Osteoblast (primary cell): ENCODE measurements at places on chromosomes 3 and 15. TPM values are rescaled to one million over a fixed set of nuclear protein-coding genes. Genes with fewer than 3 reads are reported as not detected.

Gene EPHA6
- total RNA-seq = not detected in 2 replicates

DNA sequence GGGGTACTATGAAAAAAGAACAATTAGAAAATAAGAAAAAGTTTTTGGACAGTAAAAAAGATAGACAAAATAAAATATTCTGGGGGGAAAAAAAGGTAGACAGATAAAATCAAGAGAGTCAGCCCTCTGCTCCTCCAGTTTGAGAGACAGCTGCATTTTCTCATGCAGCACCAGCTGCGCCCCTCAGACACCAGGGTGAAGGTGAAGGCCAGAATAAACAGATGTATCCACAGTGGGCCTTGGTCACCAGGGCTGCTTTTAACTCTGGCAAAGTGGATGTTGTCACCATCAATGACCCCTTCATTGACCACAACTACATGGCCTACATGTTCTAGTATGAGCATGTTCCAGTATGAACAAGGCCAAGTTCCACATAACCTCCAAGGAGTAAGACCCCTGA lies 13.9 kb upstream of the RNF7 start:
- no peak for DNase-seq
- no peaks in the 10 kb centered on the region for H3K27me3 ChIP-seq
- H3K4me1 ChIP-seq = peaks cover 3% of the 10 kb centered on the region
- no peak overlapping the region for H3K4me3 ChIP-seq
- no peaks in the 10 kb centered on the region for H3K36me3 ChIP-seq
- no peak overlapping the region for H3K27ac ChIP-seq

- peaks cover 54% of the 10 kb centered on the region for H3K27me3 ChIP-seq
- peak; percentile 10 for DNase-seq
- H3K36me3 ChIP-seq = no peaks in the 10 kb centered on the region
- no peak overlapping the region for H3K27ac ChIP-seq
Observed at GRCh38 chr15:73053398-73053723, 1.1 kb downstream of the NEO1 start.

Gene CMTM8
- total RNA-seq = 1.4 and 4.4 TPM in 2 replicates

Gene C2CD4B
- total RNA-seq = not detected in 2 replicates

- no peaks in the 10 kb centered on the region for H3K4me1 ChIP-seq
- no peak overlapping the region for H3K4me3 ChIP-seq
- no peak overlapping the region for H3K27ac ChIP-seq
- H3K27me3 ChIP-seq = no peaks in the 10 kb centered on the region
- no peaks in the 10 kb centered on the region for H3K36me3 ChIP-seq
- DNase-seq = no peak
Observed at GRCh38 chr15:67720556-67721175, 104.6 kb upstream of the SKOR1 start.

Gene TTLL13
- under 0.01 TPM in 2 replicates for total RNA-seq

Gene PLS1
- 0.88 and 1.1 TPM in 2 replicates for total RNA-seq

Gene GRAMD2A
- total RNA-seq = not detected in 2 replicates

DNA sequence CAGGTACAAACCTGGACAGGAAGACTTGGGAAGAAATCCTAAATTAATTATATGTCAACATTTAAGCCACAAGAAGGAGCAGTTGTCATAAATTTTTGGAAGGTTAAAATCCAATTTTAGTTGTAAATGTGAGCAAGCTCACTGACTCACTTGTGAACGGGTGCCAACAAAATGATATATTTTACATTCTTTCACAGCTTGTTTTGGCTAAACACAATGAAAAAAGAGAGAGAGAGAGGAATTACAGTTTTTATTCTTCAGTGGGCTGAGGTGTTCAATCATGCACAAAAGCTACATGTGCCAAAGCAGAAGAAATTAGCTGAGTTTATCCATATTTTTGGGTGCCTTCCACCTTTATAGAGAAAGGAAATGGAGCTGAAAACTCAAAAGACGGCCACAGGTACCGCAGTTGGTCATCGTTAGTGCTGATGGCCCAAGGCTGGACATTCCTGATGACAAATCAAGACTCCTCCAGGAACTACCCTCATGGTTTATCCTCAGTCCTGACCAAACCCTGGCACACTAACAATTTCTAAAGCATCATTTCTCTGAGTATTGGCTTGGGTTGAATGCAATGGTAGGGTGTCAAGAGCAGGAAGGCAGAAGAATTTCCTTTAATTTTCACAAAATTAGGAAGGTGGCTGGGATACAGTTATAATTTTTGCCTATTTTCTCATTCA lies 37.6 kb upstream of the WNT5A start:
- H3K27ac ChIP-seq = no peak overlapping the region
- peak; percentile 90 for DNase-seq
- no peak overlapping the region for H3K4me3 ChIP-seq
- H3K4me1 ChIP-seq = peaks cover 23% of the 10 kb centered on the region
- H3K27me3 ChIP-seq = peaks cover 4% of the 10 kb centered on the region

Gene NR2E3
- total RNA-seq = under 0.01 TPM in 2 replicates

Gene TRAK1
- 60.4 and 65.7 TPM in 2 replicates for total RNA-seq

DNA sequence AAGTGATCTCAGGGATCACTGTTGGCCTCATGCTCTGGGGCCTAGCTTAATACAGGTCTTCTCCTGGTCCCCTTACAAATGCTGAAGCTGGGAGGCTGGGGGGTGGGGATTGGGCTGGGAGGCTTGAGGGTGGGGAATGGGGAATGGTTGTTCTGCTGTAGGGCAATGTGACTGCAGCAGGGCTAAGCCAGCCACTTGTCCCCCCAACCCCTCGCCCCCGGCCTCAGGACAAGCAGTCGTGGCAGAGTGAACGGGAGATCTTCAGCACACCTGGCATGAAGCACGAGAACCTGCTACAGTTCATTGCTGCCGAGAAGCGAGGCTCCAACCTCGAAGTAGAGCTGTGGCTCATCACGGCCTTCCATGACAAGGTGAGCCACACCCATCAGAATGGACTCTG lies 17.2 kb upstream of the EXOG start:
- H3K4me3 ChIP-seq = no peak overlapping the region
- no peak overlapping the region for H3K27ac ChIP-seq
- no peak for DNase-seq
- peaks cover 2% of the 10 kb centered on the region for H3K36me3 ChIP-seq
- H3K27me3 ChIP-seq = no peaks in the 10 kb centered on the region
- H3K4me1 ChIP-seq = no peaks in the 10 kb centered on the region

Gene SI
- total RNA-seq = not detected in 2 replicates

GRCh38 chr15:92884436-92885223 lies 15.5 kb upstream of the CHD2 start:
- peak; percentile 84 for DNase-seq
- peaks cover 32% of the 10 kb centered on the region for H3K36me3 ChIP-seq
- peak overlapping the region; percentile 90 for H3K27ac ChIP-seq
- H3K4me3 ChIP-seq = peak overlapping the region; percentile 93
- H3K4me1 ChIP-seq = peaks cover 37% of the 10 kb centered on the region

Gene CCDC80
- total RNA-seq = 564 and 657 TPM in 2 replicates

GRCh38 chr3:123741041-123741511 lies 143.1 kb downstream of the MYLK start:
- no peak overlapping the region for H3K4me3 ChIP-seq
- H3K27me3 ChIP-seq = no peaks in the 10 kb centered on the region
- H3K4me1 ChIP-seq = peaks cover 33% of the 10 kb centered on the region
- DNase-seq = no peak
- H3K27ac ChIP-seq = peak overlapping the region; percentile 80
- H3K36me3 ChIP-seq = peaks cover 24% of the 10 kb centered on the region

Gene CHL1
- 3.6 and 10.3 TPM in 2 replicates for total RNA-seq

DNA sequence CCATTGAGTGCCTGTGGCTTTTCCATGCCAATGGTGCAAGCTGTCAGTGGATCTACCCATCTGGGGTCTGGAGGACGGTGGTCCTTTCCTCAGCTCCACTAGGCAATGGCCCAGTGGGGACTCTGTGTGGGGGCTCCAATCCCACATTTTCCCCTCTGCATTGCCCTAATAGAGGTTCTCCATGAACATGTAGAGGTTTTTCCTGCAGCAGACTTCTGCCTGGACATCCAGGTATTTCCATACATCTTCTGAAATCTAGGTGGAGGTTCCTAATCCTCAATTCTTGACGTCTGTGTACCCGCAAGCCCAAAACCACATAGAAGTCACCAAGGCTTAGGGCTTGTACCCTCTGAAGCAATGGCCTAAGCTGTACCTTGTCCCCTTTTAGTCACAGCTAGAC lies 703.1 kb downstream of the MCTP2 start:
- DNase-seq = no peak
- no peaks in the 10 kb centered on the region for H3K36me3 ChIP-seq
- H3K4me1 ChIP-seq = no peaks in the 10 kb centered on the region
- H3K4me3 ChIP-seq = no peak overlapping the region
- H3K27me3 ChIP-seq = no peaks in the 10 kb centered on the region

Gene TM4SF4
- under 0.01 TPM in 1 of 2 replicates, not detected in the other for total RNA-seq

- no peak for DNase-seq
- H3K4me1 ChIP-seq = peaks cover 33% of the 10 kb centered on the region
- peaks cover 50% of the 10 kb centered on the region for H3K36me3 ChIP-seq
Observed at GRCh38 chr15:88624156-88624970, 3.2 kb downstream of the AEN start.

Gene PCCB
- total RNA-seq = 53.9 and 58.9 TPM in 2 replicates

- no peak overlapping the region for H3K27ac ChIP-seq
- no peak for DNase-seq
- H3K4me1 ChIP-seq = peaks cover 25% of the 10 kb centered on the region
Observed at GRCh38 chr3:52469001-52469400, 13.6 kb downstream of the NISCH start.

- H3K27me3 ChIP-seq = no peaks in the 10 kb centered on the region
- DNase-seq = no peak
- H3K36me3 ChIP-seq = no peaks in the 10 kb centered on the region
- H3K4me3 ChIP-seq = no peak overlapping the region
- H3K4me1 ChIP-seq = peaks cover 11% of the 10 kb centered on the region
Observed at GRCh38 chr3:188539037-188539436, 385.1 kb downstream of the LPP start.

GRCh38 chr3:103644450-103644849 lies 1209.6 kb downstream of the ZPLD1 start:
- no peaks in the 10 kb centered on the region for H3K27me3 ChIP-seq
- DNase-seq = no peak
- H3K4me1 ChIP-seq = no peaks in the 10 kb centered on the region
- no peaks in the 10 kb centered on the region for H3K36me3 ChIP-seq

Gene SNURF
- total RNA-seq = 15.3 and 17.0 TPM in 2 replicates

Gene PGBD4
- 1.8 and 2.1 TPM in 2 replicates for total RNA-seq

Gene CHDH
- total RNA-seq = 0.72 and 0.88 TPM in 2 replicates

GRCh38 chr3:38516669-38517068 lies 20.5 kb downstream of the EXOG start:
- no peaks in the 10 kb centered on the region for H3K27me3 ChIP-seq
- no peak overlapping the region for H3K4me3 ChIP-seq
- H3K4me1 ChIP-seq = no peaks in the 10 kb centered on the region
- H3K27ac ChIP-seq = no peak overlapping the region
- DNase-seq = no peak

DNA sequence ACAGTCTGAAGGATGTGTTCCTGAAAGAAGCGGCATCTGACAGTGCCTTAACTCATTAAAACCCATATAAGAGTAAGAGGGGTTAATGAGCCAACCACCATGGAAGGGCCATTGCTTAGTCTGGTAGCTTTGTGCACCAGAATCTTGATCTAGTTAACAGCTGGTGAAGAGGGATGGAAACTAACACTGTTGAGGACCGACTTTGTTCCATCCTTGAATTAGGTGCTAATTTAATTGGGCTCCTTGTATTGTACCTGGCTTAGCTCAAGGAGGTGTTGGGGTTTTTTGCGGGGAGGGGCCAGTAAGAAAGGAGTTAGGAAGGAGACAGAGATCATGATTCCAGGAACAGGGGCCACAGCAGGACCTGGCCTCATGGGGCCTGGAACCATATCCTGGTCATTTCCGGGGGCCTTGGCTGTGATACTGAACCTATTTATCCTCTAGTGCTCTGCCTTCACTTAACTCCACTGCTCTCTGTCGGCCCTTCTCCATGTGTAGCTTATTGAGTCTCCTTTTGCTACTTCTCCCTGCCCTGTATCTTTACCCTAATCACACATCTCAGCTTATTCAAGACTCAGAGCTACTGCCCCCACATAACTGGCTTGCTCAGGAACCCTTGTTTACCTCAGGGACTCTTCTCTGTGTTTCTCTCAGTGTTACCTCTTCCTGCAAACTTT lies 93.0 kb downstream of the RPL22L1 start:
- H3K4me3 ChIP-seq = no peak overlapping the region
- H3K4me1 ChIP-seq = peaks cover 8% of the 10 kb centered on the region
- H3K36me3 ChIP-seq = no peaks in the 10 kb centered on the region
- no peaks in the 10 kb centered on the region for H3K27me3 ChIP-seq

DNA sequence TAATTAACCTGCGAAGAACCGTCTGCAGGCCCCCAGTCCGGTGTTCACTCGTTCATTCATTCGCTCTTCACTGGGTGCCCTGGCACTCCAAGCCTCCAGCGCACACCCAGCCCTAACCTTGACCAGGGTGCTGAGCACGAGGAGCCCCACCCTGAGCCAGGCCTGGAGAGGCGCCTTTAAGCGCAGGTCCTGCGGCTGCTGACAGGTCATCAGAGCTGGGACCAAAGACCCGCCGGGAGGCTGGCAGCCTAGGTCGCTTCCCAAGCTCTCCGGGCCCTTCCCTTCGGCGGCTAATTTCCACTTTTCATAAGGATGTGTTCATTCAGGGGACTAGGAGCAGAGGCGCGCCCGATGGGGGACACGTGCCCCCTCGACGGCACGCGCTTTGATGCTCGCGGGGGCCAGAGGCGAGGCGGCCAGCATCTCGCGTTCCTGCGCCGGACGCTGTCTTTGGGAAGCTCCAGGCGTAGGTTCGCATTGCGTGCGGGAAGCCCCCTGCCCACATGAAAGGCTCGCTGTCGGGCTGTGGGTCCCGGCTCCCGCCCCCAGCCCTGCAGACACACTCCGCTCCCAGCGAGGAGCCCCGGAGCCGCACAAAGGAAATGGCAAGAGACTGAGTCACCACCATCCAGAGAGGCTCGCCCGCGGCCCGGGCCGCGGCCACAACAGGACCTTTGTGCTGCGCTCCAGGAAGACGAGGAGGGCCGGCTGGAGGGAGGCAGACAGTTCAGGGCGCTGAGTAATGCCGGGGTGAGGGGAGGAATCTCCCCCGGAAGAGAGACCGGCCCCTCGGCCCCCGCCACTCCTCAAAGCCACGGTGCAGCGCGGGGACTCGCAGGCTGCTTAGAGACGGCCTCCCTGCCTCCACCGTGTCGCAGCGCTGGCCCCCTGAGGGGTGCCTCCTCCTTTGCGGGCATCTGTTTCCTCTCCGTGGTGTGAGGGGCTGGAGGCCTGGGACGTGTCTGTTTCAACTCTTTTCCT lies 266.4 kb upstream of the HES1 start:
- peaks cover 22% of the 10 kb centered on the region for H3K4me1 ChIP-seq
- peak; percentile 97 for DNase-seq
- no peak overlapping the region for H3K27ac ChIP-seq
- H3K27me3 ChIP-seq = peaks cover 6% of the 10 kb centered on the region

Gene POC1A
- 1.8 and 3.2 TPM in 2 replicates for total RNA-seq

DNA sequence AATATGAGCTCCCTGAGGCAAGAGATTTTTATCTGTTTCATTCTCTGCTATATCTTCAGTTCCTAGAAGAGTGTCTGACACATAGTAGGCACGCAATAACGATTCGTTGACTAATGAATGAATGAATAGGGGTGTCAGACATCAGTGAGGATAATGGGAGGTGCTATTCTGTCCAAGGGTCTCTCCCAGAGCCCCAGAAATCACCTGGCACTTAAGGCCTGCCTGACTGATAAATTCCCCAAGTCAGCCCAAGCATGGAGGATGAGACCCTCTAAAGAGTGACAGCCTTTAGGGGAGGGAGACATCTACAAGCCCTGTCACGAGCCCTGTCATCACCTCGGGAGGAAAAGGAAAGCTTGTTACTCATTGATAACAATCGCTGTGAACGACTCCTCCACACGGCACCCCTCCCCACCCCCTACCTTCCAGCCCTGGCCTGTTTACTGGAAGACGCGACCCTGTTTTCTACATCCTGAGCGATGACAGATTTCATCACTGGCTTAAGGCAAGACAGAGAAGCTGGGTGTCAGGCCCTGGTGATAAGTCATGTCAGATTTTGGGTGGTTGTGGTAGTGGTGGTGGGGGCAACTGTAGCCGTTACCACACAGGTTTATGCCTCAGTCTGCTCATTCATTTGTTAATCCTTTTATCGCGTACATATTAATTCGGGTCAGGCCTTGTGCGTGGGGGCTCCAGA lies 23.1 kb downstream of the BHLHE40 start:
- H3K27ac ChIP-seq = no peak overlapping the region
- no peaks in the 10 kb centered on the region for H3K27me3 ChIP-seq
- H3K36me3 ChIP-seq = no peaks in the 10 kb centered on the region
- DNase-seq = peak; percentile 46
